NT2/D1 (cell line): ENCODE measurements at places on chromosomes 3 and 15.
A peak's percentile ranks its signal among the peaks of the same experiment; 100 is the strongest.

DNA sequence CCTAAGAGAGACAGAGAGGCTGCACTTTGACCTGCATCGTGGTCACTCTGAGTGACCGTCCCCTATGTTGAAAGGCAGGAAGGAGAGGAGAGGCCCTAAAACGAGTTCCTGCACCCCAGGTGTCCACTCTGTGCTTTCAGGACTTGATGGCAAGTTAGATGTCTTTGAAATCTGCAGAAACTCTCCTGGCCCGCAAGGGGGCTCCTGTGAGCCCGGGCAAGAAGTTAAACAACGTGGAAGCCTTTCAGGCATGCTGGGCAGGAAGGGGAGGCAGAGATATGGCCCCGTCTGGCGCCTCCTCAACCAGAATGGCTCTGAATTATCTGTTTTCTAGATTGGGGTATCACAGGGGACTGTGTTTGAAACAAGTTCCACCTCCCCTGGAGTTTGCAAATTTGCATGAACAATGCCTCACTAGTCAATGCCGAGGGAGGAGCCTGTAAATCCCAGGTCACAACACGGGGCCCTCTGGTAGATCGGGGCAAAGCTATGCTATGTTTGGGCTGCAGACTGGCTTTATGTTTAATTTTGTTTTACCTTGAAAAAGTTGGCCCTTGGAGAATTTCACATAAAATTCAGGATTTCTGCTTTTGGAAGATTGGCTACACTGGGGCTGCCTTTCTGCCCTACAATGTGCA, 9.8 kb downstream of the CTXND1 start:
- peak; percentile 58 for DNase-seq

- peak; percentile 2 for DNase-seq
Measured at GRCh38 chr3:108970561-108970960, 16.9 kb upstream of the GUCA1C start.

- DNase-seq = no peak
Measured at GRCh38 chr15:90230071-90230494, 3.7 kb downstream of the CIB1 start.

- no peak for DNase-seq
Measured at GRCh38 chr3:179166561-179167201, 18.5 kb downstream of the PIK3CA start.

- DNase-seq = no peak
Measured at GRCh38 chr3:73706771-73707170, 82.0 kb upstream of the PDZRN3 start.

DNA sequence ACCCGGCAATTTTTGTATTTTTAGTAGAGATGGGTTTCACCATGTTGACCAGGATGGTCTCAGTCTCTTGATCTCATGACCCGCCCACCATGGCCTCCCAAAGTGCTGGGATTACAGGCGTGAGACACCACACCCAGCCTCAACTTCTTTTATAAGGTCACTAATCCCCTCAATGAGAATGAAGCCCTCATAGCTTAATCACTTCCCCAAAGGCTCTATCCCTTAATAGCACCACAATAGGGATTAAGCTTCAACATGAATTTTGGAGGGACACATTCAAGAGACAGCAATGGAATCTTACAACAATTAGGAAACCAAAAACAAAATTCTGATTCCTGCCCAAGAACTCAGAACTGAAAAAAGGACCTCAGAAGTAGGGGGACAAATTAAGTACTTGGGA, 126.8 kb downstream of the ATP1B3 start:
- DNase-seq = no peak
